ENCODE measurements at places on chromosomes 1 and 21. TPM values are rescaled to one million over a fixed set of nuclear protein-coding genes. Genes with fewer than 3 reads are reported as not detected.

DNA sequence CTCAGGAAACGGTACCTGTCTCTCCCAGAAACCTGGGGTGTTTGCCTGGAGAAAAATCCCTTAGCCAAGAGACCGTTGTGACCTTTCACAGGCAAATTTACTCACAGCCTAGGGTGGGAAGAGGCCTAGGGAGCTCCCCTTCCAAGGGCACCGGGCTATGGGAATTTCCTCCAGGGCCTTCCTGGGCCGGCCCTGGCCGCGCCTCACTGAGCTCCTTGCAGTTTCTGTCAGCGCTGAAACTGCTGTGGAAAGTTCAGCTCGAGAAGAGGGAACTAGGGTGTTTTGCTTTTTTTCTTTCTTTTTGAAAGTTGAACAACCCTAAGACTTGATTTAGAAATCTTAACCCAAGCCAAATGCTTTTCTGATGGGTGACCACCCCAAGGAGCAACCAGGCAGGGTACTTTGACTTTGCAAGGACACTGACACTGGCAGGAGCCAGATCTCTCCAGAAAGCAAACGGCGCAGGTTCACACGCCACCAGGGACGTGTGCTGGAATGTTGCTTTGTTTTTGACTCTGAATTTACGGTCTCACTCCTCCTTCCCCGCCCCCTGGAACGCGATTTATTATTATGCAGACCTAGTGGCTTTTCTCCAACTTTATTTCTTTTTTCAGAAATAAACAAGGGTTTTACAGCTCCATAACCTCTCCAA is 229.6 kb upstream of the JUN start:
- DNase-seq, result no peak

- DNase-seq, result no peak
These were observed 730.3 kb downstream of the PTPRU start for GRCh38 chr1:29966526-29967045.

- DNase-seq, result no peak
These were observed 1.7 kb upstream of the WNT9A start for GRCh38 chr1:227949341-227949921.

GRCh38 chr1:157829711-157830110 is 9.8 kb upstream of the FCRL1 start:
- no peak for DNase-seq

DNA sequence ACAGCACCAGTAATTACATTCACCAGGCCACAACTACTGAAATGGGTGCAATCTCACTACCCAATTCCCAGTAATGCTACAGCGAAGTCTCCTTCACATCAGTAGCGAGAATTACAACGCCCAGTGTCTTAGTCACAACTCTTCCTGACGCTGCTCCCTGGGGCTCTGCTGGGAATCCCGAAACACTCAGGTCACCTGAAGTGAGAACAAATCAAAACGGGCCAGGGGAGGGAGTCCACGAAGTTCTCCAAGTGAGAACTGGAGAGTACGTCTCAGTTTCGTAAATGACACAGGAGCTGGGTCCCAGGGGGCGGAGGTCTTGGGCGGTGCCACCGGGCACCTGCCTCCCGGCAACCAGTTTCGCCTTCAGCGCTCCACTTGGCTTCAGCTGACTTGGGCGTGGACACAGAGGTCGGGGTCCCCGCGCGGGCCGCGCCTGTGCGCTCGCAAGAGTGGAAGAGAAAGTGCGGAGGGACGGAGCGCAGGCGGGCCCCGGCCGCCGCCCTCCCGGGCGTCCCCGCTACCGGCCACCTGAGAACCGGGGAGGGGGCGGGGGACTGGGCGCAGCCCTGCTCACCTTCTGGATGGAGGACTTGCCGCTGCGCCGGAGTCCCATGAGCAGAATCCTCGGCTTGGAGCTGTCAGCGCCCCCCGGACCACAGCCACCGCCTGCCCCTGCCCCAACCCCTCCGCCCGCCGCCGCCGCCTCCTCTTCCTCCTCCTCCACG is 575 bp downstream of the RRAGC start:
- DNase-seq, result peak; percentile 81

Gene PTPN22
- total RNA-seq, result 0.04 TPM

DNA sequence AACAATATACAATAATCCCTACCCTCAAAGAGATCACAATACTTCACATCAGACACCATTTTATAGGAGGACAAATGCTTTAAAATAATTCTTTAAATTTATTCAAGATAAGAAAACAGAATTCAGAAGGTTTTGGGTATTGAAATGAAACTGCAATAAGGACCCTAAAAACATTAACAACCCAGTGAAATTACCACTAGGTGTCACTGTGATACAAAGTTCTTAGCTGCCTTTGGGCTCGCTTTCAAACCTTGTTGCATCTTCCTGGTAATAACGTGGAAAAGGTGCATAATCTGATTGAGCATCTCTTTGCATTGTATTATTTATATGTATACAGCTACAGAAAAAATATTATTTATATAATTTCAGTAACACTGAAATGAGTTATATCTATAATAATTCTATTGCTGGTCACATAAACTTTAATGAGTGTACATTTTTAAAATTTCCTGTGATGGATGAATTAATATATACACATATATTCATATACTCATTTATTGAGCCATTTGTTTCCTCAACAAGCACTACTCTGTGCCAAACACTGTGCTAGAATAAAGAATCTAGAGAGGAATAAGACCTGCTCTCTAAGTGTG is 185.2 kb downstream of the FAF1 start:
- peak; percentile 77 for DNase-seq

GRCh38 chr1:213474054-213474453 is 423.0 kb downstream of the RPS6KC1 start:
- DNase-seq, result no peak

GRCh38 chr1:109866071-109866470 is 44.6 kb upstream of the CSF1 start:
- no peak for DNase-seq

Gene PKNOX1
- total RNA-seq, result 14.9 TPM

- peak; percentile 44 for DNase-seq
These were observed 111.2 kb downstream of the IFI44 start for GRCh38 chr1:78760858-78761257.

Gene TMIGD3
- total RNA-seq, result not detected
